ENCODE measurements at places on chromosomes 7 and 10. TPM values are rescaled to one million over a fixed set of nuclear protein-coding genes. Genes with fewer than 3 reads are reported as not detected.

Gene PRXL2A
- 64.2 TPM for total RNA-seq

Gene SFRP5
- total RNA-seq: 0.94 TPM

Gene NUDT13
- total RNA-seq: 1.6 TPM

Gene TFEC
- 0.63 TPM for total RNA-seq

Gene PNLIP
- total RNA-seq: not detected
